ENCODE measurements at places on chromosomes 4 and X.

- peak; percentile 91 for DNase-seq
These were observed 37.3 kb upstream of the GK2 start for GRCh38 chr4:79445371-79445781.

DNA sequence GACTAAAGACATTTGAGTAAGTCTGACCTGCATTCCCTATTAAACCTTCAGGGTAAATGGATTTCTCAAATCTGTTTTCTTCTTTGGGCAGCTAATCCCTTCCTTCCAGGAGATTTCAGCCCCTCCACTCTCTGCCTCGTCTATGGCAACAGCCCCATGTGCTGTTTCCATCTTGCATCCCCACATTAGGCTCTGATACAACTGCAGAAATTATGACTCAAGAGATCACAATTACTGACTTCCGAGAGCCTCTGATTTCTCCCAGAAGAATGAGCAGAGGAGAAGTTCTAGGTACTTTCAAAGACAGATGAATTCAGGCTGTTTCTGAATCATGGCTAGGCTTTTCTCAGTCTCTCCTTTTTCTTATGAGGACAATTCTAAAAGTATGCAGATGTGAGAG lies 38.7 kb downstream of the RAI2 start:
- no peak for DNase-seq

DNA sequence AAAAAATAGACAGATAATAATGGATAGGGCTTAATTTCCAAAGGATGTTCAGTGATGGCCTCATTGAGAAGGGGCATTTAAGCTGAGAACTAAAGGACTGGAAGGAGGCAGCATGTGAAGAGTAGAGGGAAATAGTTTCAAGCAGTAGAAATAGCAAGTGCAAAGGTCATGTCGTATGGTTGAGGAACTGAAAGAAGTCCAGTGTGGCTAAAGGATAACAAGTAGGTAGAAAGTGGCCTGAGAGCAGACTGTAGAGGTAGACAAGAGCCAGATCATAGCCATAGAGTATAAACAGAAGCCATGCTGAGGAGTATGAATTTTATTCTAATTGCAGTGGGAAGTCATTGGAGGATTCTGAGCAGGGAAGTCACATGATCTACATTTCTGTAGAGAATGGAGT lies 72.3 kb downstream of the GRIA3 start:
- DNase-seq: no peak

- no peak for DNase-seq
These were observed 225.8 kb downstream of the DMD start for GRCh38 chrX:32985544-32985943.

GRCh38 chr4:183995570-183995969 lies 90.5 kb downstream of the STOX2 start:
- no peak for DNase-seq

- DNase-seq: no peak
These were observed 15.2 kb upstream of the TLR8 start for GRCh38 chrX:12891171-12891570.

DNA sequence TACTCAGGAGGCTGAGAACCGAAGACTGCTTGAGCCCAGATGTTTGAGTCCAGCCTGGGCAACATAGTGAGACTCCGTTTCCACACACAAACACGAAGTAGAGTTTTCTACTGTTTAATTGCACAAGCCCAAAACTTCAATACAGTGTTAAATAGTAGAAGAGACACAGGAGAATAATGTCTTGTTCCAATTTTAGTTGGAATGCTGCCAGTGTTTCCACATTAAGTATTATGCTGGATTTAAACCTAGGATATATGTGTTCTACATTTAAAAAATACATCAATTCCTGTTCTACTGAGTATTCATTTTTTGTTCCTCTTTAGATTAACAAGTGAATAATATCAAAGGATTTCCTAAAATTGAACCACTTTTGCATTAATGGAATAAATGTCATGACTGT lies 91.3 kb downstream of the LCORL start:
- DNase-seq: no peak

- DNase-seq: no peak
These were observed 102.5 kb downstream of the SH3RF1 start for GRCh38 chr4:169167957-169168858.
